Stomach (tissue), 19 donors: ENCODE measurements at places on chromosomes 2 and 18. TPM values are rescaled to one million over a fixed set of nuclear protein-coding genes. Genes with fewer than 3 reads are reported as not detected.

- DNase-seq = peak; percentile 27
- no peak overlapping the region for H3K4me3 ChIP-seq
- no peaks in the 10 kb centered on the region for H3K27me3 ChIP-seq
- no peak overlapping the region for H3K27ac ChIP-seq
- H3K36me3 ChIP-seq = no peaks in the 10 kb centered on the region
Observed at GRCh38 chr2:135245071-135245470, 193.0 kb downstream of the RAB3GAP1 start.

DNA sequence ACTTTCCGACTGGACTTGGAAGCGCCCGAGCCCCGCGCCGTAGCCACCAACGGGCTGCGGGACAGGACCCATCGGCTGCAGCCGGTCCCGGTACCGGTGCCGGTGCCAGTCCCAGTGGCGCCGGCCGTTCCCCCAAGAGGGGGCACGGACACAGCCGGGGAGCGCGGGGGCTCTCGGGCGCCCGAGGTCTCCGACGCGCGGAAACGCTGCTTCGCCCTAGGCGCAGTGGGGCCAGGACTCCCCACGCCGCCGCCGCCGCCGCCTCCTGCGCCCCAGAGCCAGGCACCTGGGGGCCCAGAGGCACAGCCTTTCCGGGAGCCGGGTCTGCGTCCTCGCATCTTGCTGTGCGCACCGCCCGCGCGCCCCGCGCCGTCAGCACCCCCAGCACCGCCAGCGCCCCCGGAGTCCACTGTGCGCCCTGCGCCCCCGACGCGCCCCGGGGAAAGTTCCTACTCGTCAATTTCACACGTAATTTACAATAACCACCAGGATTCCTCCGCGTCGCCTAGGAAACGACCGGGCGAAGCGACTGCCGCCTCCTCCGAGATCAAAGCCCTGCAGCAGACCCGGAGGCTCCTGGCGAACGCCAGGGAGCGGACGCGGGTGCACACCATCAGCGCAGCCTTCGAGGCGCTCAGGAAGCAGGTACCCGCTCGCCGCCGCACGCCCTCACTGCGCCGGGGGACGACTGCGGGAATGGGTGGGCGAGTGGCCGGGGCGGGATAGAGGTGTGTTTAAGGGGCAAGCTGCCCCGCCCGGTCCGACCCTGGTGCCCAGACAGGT lies 713 bp downstream of the ATOH8 start:
- H3K27me3 ChIP-seq = no peaks in the 10 kb centered on the region
- no peaks in the 10 kb centered on the region for H3K36me3 ChIP-seq
- DNase-seq = peak; percentile 46
- peak overlapping the region; percentile 92 for H3K4me3 ChIP-seq
- H3K27ac ChIP-seq = peak overlapping the region; percentile 74

MLPH gene
- 561 TPM for total RNA-seq

- no peaks in the 10 kb centered on the region for H3K36me3 ChIP-seq
- H3K27me3 ChIP-seq = no peaks in the 10 kb centered on the region
- DNase-seq = no peak
- peaks cover 65% of the 10 kb centered on the region for H3K4me1 ChIP-seq
- H3K4me3 ChIP-seq = no peak overlapping the region
Observed at GRCh38 chr2:96204836-96205624, 3.6 kb downstream of the STARD7 start.

GRCh38 chr2:104562537-104562936 lies 291.4 kb upstream of the POU3F3 start:
- no peak overlapping the region for H3K27ac ChIP-seq
- H3K4me1 ChIP-seq = no peaks in the 10 kb centered on the region
- H3K36me3 ChIP-seq = no peaks in the 10 kb centered on the region
- H3K27me3 ChIP-seq = no peaks in the 10 kb centered on the region
